ENCODE measurements at places on chromosomes 7 and 10. TPM values are rescaled to one million over a fixed set of nuclear protein-coding genes. Genes with fewer than 3 reads are reported as not detected.

The MGAM2 gene
- 0.05 TPM for total RNA-seq

The LIPF gene
- not detected for total RNA-seq

The NKX2-3 gene
- total RNA-seq: not detected

The AKR1C8 gene
- total RNA-seq: not detected

The ADCY1 gene
- total RNA-seq: 1.2 TPM

The NKX1-2 gene
- 0.07 TPM for total RNA-seq

- DNase-seq: no peak
- no peak overlapping the region for H3K27ac ChIP-seq
- H3K4me3 ChIP-seq: no peak overlapping the region
- peaks cover 25% of the 10 kb centered on the region for H3K4me1 ChIP-seq
- H3K27me3 ChIP-seq: no peaks in the 10 kb centered on the region
Measured at GRCh38 chr7:134916171-134916883, 70.0 kb upstream of the AGBL3 start.

- H3K4me1 ChIP-seq: peaks cover 41% of the 10 kb centered on the region
- no peaks in the 10 kb centered on the region for H3K27me3 ChIP-seq
- H3K27ac ChIP-seq: peak overlapping the region; percentile 88
- no peaks in the 10 kb centered on the region for H3K36me3 ChIP-seq
Measured at GRCh38 chr7:130293521-130293920, 560 bp downstream of the CPA4 start.

DNA sequence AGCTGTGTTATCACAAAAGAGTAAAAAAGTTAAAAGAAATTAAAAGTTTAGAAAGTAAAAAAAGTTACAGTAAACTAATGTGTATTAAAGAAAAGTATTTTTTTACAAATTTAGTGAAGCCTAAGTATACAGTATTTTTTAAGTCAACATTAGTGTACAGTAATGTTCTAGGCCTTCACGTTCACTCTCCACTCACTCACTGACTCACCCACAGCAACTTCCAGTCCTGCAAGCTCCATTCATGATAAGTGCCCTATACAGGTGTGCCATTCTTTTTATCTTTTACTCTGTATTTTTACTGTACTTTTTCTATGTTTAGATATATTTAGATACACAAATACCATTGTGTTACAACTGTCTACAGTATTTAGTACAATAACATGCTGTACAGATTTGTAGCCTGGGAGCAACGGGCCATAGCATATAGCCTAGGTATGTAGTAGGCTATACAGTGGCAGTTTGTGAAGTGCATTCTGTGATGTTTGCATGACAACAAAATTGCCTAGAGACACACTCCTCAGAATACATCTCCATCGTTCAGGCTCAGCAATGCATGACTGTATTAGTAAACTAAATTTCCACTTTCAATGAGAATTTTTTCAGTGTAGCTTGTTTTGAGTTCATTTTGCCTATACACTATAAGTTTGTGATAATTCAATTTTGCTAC, 539.9 kb upstream of the C7orf33 start:
- no peaks in the 10 kb centered on the region for H3K4me1 ChIP-seq
- H3K4me3 ChIP-seq: no peak overlapping the region
- no peaks in the 10 kb centered on the region for H3K27me3 ChIP-seq
- no peak overlapping the region for H3K27ac ChIP-seq
- no peak for DNase-seq
- no peaks in the 10 kb centered on the region for H3K36me3 ChIP-seq

- DNase-seq: no peak
- H3K36me3 ChIP-seq: no peaks in the 10 kb centered on the region
- no peak overlapping the region for H3K27ac ChIP-seq
- peaks cover 13% of the 10 kb centered on the region for H3K4me1 ChIP-seq
Measured at GRCh38 chr10:25492040-25492439, 317.2 kb downstream of the GPR158 start.

DNA sequence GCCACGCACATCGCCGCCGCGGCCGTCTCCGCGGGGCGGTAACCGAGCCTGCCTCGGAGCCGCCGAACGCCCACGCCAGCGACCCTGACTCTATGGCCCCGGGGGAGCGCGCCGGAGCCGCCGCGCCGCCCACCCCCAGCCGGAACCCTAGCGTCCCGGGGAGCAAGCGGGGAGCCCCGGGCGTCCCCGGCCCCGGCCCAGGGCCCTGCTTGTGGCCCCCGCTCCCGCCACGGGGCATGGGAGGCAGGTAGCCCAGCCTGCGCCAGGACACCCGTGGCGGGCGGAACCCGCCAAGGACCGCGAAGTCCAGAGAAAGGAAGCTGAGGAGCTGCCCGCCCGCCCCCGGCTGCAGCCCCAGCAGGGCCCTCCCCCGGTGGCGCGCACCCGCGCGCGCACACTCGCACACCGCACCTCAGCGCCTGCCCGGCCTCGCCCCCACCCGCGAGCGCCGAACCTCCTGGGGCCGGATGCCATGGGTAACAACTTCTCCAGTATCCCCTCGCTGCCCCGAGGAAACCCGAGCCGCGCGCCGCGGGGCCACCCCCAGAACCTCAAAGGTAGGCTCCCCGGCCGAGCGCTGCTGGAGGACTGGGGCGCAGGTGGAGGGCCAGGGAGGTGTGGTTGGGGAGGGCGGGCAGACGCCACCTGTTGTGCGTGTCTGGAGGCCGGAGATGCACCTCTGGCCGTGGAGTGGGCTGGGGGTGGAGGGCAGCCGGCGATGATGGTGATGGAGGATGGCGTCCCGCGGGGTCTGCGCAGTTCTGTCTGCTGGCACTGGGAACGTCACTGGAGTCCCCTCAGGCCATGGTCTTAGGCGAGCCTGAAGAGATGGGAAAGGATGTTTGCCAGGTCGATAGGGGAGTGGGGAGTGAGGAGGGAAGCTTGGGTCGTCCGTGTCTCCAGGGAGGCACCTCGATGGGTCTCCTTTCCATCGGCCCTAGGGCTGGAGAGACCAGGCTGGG, 692 bp downstream of the NEURL1 start:
- H3K4me1 ChIP-seq: peaks cover 19% of the 10 kb centered on the region
- H3K4me3 ChIP-seq: peak overlapping the region; percentile 21
- no peak for DNase-seq
- H3K36me3 ChIP-seq: no peaks in the 10 kb centered on the region
- H3K27me3 ChIP-seq: peaks cover 67% of the 10 kb centered on the region

- H3K27ac ChIP-seq: no peak overlapping the region
- H3K4me3 ChIP-seq: no peak overlapping the region
- no peaks in the 10 kb centered on the region for H3K36me3 ChIP-seq
- DNase-seq: no peak
Measured at GRCh38 chr7:155831807-155832524, 19.7 kb upstream of the SHH start.

DNA sequence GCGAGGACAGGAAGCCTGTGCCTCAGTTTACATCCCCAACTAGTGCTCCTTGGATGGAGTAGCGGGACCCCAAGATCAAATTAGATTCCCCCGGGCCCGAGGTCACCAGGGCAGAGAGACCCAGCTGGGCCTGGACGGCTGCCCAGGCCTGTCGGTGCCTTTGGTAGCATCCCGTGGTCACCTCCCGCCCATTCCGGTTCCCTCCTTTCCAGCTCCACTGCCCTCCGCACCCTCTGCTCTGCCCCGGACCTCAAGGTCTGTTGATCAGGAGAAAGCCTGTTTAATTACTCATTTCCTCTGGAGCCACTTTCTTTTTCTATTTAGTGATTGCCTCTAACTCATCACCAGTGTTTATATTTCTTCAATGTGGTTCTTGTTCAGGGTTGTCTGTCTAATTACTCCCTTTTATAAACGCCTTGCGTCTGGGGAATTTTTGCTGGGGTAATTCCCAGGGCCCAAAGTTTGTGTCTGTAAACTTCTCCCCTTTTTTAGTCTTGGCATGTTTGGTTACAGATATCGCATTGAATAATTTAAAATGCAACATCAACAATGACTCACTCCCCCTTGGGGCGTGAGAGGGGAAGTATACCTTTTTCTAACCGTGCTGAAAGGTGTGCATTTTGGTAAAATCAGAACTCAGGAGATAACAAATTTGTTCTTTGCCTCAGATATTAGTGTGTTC, 1.9 kb downstream of the FOXK1 start:
- no peaks in the 10 kb centered on the region for H3K36me3 ChIP-seq
- peak overlapping the region; percentile 86 for H3K4me3 ChIP-seq
- H3K4me1 ChIP-seq: peaks cover 23% of the 10 kb centered on the region
- peak; percentile 73 for DNase-seq

- peak overlapping the region; percentile 34 for H3K27ac ChIP-seq
- H3K27me3 ChIP-seq: no peaks in the 10 kb centered on the region
- H3K4me1 ChIP-seq: peaks cover 8% of the 10 kb centered on the region
- H3K36me3 ChIP-seq: no peaks in the 10 kb centered on the region
- H3K4me3 ChIP-seq: no peak overlapping the region
Measured at GRCh38 chr7:102009628-102010027, 192.2 kb downstream of the CUX1 start.

- H3K27me3 ChIP-seq: no peaks in the 10 kb centered on the region
- DNase-seq: no peak
- no peaks in the 10 kb centered on the region for H3K36me3 ChIP-seq
- H3K27ac ChIP-seq: no peak overlapping the region
- no peaks in the 10 kb centered on the region for H3K4me1 ChIP-seq
Measured at GRCh38 chr10:74852381-74852780, 26.0 kb downstream of the KAT6B start.

DNA sequence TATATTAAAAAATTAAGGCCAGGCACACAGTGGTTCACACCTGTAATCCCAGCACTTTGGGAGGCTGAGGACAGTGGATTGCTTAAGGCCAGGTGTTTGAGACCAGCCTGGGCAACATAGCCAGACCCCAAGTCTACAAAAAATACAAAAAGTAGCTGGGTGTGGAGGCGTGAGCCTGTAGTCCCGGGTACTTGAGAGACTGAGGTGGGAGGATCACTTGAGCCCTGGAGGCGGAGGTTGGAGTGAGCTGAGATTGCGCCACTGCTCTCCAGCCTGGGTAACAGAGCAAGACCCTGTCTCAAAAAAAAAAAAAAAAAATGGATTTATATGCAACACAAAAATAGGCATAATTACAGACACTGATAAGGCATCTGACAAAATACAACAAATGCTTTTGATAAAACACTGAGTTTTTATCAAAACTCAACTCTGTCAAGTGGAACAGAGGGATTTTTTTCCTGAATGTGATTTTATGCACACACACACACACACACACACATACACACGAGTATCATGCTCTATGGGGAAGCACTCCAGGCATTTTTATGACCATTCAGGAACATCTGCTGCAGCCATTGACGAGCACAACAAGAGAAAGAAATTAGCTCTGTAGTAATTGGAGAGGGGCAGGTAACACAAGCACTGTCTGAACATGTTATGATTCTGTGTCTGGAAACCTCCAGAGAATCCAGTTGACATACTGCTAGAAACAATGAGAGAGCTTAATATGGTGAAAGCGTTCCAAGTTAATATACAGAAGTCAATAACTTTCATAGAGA, 193.1 kb downstream of the WDR37 start:
- DNase-seq: no peak
- H3K27ac ChIP-seq: no peak overlapping the region
- no peaks in the 10 kb centered on the region for H3K4me1 ChIP-seq
- H3K36me3 ChIP-seq: no peaks in the 10 kb centered on the region
- no peaks in the 10 kb centered on the region for H3K27me3 ChIP-seq

DNA sequence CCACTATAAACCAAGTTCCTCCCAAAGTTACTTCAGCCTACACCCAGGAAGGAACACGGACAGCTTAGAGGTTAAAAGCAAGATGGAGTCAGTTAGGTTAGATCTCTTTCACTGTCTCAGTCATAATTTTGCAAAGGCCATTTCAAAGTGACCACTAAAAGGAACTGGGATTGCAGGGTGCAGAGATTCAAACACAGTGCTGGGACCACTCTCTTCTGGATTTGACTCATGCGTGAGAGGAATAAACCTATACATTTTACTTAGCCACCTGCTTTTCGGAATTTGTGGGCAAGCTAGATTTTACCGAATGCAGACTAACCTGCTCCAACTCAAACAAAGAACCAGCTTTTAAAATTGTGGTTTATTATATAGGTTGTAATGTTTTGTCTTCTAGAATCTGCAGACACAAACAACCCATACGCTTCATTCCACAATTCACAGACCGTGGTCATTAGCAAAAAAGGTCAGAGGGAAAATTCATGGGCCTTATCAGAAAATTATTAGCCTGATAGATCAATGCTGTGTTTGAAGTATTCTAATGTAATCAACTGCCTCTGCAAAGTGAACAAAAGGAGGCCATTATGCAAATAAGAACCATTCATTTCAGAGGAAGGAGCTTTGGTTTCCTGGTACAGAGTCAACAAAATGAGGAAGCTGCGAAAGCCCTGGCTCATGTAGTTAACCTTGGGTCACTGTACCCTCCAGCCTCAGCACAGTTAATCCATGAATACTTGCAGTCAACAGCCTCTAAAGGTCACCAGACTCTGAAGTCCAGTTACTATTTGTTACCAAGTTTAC, 342.7 kb upstream of the KLF6 start:
- H3K36me3 ChIP-seq: no peaks in the 10 kb centered on the region
- peaks cover 27% of the 10 kb centered on the region for H3K4me1 ChIP-seq
- no peak overlapping the region for H3K27ac ChIP-seq
- no peaks in the 10 kb centered on the region for H3K27me3 ChIP-seq

GRCh38 chr10:94992811-94993210, 54.4 kb downstream of the CYP2C9 start:
- H3K27me3 ChIP-seq: no peaks in the 10 kb centered on the region
- H3K4me1 ChIP-seq: no peaks in the 10 kb centered on the region
- no peak overlapping the region for H3K4me3 ChIP-seq
- H3K27ac ChIP-seq: no peak overlapping the region
- DNase-seq: no peak

DNA sequence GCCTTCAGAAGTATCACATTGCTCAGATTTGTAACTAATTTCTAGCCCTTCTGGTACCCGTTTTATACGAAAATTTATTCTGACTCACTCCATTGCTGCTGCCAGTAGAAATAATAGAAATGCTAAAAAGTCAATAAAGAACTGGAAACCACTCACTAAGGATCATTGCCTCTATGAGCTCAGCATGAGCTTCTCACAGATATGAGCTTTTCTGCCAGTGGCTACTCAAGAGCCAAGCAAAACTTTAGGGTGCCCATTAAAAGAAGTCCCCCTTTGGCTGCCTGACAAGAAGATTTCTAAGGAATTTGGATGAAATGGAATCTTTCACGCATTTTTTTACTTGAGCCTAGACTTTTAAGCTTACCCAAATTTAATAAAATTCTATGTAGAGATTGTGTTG, 52.5 kb downstream of the GPR37 start:
- no peaks in the 10 kb centered on the region for H3K4me1 ChIP-seq
- no peak overlapping the region for H3K27ac ChIP-seq
- DNase-seq: peak; percentile 6
- no peak overlapping the region for H3K4me3 ChIP-seq
- H3K36me3 ChIP-seq: no peaks in the 10 kb centered on the region
- no peaks in the 10 kb centered on the region for H3K27me3 ChIP-seq

- H3K4me1 ChIP-seq: no peaks in the 10 kb centered on the region
- H3K27me3 ChIP-seq: no peaks in the 10 kb centered on the region
- no peak overlapping the region for H3K4me3 ChIP-seq
- no peaks in the 10 kb centered on the region for H3K36me3 ChIP-seq
- no peak for DNase-seq
Measured at GRCh38 chr7:26492816-26493215, 201.2 kb downstream of the SNX10 start.

GRCh38 chr7:15886626-15887025, 200.1 kb upstream of the MEOX2 start:
- no peaks in the 10 kb centered on the region for H3K36me3 ChIP-seq
- DNase-seq: no peak
- H3K27me3 ChIP-seq: no peaks in the 10 kb centered on the region
